ENCODE measurements at places on chromosomes 4 and X. TPM values are rescaled to one million over a fixed set of nuclear protein-coding genes. Genes with fewer than 3 reads are reported as not detected.

GRCh38 chr4:162852642-162853041 is 314.0 kb downstream of the NAF1 start:
- DNase-seq, result no peak

DNA sequence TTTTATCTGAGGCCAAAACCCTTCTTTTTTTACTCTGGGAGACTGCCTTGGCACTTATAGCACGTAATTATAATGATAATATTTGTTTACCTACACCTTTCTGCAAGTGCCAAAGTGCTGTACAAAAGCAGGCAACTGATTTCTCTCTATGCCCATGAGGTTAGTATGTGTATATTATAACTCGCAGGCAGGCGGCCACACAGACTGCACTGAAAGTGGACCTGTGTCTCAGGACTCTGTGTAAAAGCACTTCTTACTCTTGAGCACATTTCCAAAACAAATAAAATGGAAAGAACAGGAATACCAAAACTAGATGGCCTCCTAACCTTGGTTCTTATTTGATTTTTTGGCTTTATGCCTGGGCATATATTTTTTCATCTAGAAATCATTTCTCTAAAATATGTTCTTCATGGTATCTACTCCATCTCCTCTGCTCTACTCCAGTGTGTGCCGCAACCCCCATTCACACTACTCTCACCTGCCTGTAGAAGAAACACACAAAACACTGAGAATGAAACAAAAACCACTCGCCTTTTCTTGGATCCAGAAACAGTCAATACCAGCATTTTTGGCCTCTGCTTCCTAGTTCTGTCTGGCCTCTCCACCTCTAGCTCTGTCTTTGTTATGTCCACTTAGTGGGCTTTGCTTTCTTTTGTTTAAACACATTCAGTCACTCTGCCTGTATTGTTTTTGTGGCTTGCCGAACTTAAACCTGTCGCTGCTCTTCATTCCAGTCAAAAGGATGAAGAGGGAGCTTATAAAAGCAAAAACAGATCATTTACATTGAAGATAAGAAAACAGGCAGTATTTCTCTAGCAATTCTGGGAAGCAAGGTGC is 934.5 kb upstream of the TENM3 start:
- DNase-seq, result no peak

The PPEF2 gene
- not detected for total RNA-seq

The EDA gene
- 0.23 TPM for total RNA-seq

The SASH3 gene
- total RNA-seq, result 0.33 TPM

The ANK2 gene
- total RNA-seq, result 5.5 TPM

DNA sequence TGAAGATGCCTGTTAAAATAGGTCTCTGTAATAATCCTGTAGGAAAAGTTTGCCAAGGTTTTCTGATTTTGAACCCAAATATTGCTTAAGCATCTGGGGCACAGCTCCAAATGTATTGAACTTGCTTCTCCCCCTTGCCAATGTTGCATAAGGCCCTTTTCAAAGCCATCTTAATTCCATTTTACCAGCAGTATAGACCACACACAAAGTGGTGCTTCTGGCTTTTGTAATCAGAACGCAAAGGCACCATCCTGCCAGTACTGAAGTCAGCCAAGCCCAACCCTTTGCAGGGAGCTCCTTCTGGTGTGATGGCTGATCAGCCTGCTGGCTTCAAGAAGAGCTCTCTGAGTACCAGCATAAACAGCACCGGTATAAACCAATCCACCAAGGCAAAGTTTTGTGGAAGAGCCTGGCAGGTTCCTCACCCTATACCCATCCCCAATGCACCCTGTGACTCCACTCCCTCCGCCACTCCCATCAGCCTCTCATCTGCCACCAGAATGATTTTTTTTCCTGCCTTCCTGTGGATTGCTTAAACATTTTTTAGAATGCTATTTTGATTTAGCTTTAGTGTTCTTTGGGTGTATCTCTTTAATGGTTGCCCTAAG is 39.2 kb upstream of the USP9X start:
- no peak for DNase-seq

- no peak for DNase-seq
These were observed 5.2 kb downstream of the MMRN1 start for GRCh38 chr4:89899854-89900253.

- no peak for DNase-seq
These were observed 38.7 kb downstream of the GABRA4 start for GRCh38 chr4:46954643-46955042.

DNA sequence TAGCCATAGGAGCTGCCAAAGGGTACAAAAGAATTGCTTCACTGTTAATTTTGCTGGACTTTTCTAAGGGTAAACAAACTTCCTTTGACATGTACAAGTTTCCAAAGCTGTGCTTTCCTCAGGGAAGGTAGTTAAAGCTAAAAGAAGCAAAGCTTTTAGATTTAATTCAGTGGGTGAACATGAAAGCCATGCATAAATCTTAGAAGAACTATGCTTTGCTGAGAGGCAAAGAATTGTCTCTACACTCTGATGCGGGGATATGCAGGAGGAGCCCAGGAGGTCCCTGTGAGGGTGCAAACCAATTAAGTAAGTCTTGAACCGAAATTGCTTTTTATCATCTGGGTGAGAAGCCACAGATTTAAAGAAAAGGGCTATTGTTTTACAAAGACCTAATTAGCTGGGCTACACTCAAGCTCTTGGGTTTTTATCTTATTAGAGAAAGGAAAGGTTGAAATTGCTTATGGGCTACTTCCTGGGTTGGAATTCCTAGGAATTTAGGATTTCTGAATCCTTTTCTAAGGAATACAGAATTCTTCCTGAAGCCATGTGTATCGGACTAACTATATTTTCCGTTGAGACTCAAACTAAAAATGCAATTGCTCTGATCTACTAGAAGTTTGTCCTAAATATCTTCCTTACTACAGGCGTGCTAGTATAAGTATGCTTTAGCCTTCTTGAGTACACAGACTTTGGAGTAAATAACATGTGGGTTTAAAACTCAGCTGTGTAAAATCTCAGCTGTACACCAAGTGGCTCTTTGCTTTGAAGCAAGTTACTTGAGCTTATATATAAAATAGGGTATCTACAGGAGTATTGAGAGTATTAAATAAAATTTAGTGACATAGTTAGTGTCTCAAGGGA is 188.4 kb upstream of the ANK2 start:
- DNase-seq, result no peak
